ENCODE measurements at places on chromosomes 16 and 17. TPM values are rescaled to one million over a fixed set of nuclear protein-coding genes. Genes with fewer than 3 reads are reported as not detected.

Gene VASN
- total RNA-seq: not detected

Gene ADCY9
- 10.4 TPM for total RNA-seq

Gene CCL23
- not detected for total RNA-seq

Gene KRTAP4-3
- not detected for total RNA-seq

Gene CTF1
- total RNA-seq: 0.31 TPM

Gene NACA2
- total RNA-seq: not detected

Gene KAT2A
- 47.9 TPM for total RNA-seq

Gene SLC6A2
- total RNA-seq: not detected

Gene SMARCE1
- total RNA-seq: 110 TPM
